ENCODE measurements at places on chromosomes 5 and 9.

DNA sequence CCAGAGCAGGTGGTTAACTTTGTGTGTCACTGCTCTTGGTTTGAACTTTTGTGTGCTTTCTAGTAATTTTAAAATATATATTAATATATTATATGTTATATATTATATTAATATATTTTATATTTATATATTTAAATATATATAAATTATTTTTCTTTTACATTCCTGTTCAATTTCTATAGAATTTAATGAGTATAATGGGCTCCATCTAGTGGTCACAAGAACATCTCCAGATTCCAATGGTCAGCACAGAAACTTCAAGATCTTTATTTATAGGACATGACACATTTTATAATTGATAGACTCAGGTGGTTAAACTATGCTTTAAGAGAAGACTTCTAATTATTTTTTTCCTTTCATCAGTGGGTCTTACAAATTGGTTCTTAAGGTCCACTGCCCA is 39.1 kb downstream of the COL23A1 start:
- DNase-seq, result no peak

DNA sequence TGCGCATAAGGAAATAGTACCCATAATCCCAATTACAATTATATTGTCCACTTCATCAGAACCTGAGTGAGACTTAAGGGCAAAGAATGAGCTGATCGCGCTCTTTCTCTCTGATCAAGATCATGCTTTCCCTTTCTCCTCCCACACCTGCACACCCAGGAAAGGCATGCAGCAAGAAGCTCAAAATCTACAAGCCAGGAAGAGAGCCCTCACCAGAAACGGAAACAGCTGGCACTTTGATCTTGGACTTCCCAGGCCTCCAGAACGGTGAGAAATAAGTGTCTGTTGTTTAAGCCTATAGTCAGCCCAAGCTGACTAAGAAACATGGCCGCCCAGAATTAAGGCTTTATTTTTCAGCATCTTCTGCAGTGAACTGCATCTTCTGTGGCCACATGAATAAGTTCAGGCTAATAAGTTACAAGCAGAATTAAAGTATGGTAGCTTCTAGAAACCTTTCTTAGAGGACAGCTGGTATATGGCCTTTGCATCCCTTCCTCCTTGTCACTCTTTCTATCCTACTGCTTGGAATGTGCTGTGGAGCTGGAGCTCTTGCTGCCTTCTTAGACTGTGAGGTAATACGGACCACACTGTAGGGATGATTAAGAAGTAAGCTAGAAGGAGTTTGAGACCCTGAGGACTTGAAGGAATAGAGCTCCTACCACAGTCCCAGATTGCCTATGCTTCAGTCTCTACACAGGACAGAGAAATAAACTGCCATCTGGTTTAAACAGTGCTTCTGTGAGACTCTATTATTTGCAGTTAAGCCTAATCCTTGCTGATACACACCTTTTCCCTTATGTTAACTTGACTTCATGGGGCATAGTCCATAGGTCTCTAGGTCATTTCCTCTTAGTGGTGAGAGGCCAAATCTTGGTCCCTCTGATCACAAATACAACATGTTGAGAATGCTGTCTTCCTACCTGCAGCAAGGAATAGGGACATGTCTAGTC is 17.2 kb downstream of the OR2S2 start:
- DNase-seq, result no peak

DNA sequence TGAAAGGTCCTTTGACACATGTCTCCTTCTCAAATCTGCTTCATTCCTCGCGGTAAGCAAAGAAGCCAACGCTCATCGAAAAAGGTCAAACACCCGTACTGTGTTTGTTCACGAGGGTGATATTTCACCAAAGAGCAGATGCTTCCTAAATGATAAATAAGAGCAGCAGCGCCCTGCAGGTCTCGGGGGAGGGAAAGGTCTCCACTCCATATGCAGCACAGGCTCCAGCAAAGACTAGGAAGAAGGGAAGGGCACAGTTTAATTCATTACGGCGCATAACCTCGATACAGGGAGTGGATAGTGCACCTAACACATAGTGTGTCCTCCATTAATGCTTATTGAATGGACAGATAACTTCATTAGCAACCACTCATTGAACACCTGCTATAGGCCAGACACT is 593.3 kb downstream of the CDK5RAP2 start:
- DNase-seq, result no peak

DNA sequence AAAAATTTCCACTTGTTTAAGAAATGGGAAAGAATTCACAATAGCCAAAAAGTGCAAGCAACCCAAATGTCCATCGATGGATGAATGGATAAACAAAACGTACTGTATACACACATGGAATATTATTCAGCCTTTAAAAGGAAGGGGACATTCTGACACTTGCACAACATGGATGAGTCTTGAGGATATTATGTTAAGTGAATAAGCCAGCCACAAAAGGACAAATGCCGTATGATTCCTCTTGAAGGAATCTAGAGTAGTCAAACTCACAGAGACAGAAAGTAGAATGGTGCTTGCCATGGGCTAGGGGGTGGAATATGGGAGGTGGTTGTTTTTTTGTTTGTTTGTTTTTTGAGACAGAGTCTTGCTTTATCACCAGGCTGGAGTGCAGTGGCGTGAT is 3.8 kb upstream of the ATP6V0E1 start:
- no peak for DNase-seq

GRCh38 chr5:172180936-172181335 is 7.1 kb downstream of the STK10 start:
- DNase-seq, result no peak

GRCh38 chr9:107489144-107489673 is 360 bp downstream of the KLF4 start:
- DNase-seq, result no peak

- no peak for DNase-seq
Measured at GRCh38 chr9:89829346-89829745, 224.5 kb downstream of the GADD45G start.

DNA sequence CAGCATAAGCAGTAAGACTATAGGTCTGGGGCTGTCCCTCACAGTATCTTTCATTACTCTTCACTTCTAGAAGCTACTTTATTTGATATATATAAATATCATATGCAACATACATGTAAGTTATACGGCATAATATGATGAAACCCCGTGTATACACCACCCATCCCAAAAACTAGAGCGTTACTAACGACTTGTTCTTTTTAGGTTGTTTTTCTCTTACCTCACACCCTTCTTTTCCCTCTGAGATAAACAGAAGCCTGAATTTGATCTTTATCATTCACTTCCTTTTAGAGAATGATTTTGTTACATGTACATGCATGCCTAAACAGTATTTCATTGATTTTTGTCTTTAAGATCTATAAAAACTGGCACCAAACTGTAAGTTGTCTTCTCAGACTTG is 3.7 kb downstream of the TRMO start:
- no peak for DNase-seq

GRCh38 chr9:107029146-107029545 is 166.2 kb downstream of the ZNF462 start:
- DNase-seq, result no peak

GRCh38 chr5:158921441-158922262 is 178.1 kb downstream of the EBF1 start:
- no peak for DNase-seq

DNA sequence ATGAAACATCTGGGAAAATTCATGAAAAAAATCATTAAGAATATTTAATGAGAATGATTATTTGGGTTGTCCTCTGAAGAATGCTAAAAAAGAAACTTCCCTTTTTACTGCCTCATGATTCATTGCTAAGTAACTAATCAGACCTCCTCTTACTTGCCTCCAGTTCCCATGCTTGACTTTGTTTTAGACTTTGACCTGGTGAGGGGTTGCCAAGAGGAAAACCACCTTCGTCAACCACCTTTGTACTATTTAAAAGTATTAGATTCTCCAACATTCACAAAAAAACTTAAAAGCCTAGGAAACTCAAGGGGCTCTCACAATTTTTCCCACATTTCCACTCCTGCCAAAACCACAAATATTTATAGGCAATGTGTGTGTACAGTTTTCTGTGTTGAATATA is 115.2 kb upstream of the ST8SIA4 start:
- DNase-seq, result no peak

DNA sequence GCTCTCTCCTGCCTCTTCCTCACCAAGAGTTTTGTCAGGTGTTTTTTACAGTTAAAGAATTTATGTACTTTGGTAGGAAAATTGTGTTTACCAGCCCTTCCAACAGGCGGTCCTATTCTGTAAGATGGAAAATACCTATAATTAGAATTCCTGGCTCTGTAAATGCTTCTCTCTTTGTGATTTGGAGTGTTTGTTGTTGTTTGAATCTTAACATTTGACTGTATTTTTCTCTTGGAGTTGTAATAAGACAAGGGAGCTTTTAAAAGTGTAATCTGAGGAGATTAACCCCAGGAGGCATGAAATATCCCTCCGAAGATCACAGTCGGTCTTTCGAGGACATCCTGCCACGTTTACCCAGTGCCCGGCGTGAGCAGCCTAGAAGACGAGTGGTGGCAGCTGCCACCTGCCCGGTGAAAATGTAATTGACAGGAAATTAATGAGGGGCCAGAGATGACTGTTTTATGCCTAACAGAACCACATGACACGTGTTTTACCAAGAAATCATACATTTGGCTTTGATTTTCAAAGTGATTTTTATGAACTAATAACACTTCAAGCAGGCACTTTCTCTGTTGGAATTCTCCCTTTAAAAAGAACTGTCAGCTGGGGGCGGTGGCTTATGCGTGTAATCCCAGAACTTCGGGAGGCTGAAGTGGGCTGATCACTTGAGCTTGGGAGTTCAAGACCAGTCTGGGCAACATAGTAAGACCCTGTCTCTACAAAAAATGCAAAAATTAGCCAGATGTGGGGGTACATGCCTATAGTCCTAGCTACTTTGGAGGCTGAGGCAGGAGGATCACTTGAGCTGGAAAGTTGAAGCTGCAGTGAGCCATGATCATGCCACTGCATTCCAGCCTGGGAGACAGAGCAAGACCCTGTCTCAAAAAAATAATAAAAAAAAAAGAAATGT is 20.0 kb downstream of the ANKRD33B start:
- DNase-seq, result peak; percentile 80

DNA sequence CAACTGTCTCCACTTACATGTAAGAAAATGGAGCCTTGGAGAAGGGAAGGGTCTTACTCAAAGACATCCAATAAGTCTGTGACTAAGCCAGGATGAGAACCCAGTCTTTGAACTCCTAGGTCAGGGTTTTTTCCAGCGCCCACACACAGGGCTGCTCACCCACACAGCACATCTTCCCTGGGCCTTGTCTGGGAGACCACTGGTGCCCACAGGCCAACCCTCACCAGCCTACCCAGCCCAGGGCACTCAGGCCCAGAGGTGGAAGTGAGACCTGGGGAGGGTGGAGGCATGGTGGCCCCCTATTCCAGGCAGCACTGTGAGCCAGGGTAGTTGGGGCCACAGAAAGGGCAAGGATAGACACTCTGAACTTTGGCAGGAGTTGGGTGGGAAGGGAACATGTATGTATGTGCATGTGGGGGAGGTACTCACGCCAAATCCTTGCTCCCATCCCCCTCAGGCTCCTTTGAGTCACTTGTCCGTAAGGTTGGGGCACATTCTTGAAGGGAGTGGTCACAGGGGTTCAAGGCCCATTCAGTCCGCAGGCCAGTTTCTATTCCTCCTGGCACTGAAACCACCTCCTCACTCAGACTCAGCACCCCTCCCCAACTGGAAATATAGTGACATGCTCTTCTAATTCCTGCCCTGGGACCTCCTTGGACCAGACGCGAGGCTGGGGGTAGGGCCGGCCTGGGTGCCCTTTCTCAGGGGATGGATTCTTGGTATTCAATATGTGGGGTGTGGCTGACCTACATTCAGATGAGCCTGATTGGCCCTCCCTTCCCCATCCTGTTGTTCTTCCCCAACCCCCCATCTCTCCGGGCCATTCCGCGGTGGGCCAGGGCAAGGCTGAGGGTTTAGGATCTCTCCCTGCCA is 2.9 kb upstream of the SLC4A9 start:
- DNase-seq, result no peak

DNA sequence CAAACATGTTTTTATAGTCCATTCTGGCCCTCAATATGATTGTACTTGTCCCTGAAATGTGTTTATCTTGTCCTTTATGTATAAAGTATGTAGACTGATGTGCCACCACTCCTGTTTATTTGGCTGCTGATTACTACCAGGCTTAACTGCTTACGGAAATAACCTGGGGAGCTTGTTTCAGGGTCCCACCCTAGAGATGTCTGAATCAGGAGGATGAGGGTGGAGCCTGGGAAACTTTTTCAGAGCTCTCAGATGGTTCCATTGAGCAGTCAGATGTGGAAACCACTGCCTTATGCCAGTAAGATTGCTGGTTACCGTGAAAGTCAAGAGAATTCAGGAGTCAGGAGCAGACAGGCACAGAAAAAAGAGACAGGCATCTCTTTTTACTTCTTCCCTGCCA is 19.2 kb downstream of the SLC23A1 start:
- no peak for DNase-seq

DNA sequence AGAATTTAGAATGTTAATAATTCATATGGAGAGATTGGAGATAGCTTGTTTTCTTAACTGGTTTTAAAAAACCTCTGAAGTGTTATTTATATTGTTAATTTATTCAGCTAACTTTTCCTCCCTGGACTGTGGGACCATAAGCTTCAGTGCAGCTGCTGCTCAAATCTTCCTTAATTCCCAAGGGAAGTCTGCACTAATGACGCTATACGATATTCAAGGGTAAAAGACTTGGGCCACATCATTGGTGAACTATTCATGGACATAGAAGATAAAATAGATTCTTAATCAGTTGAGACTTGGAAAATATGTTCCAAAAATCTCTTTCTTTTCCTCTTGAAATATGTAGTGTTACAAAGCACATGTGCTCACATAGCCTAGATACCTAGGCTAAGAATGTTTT is 31.1 kb upstream of the GAS1 start:
- no peak for DNase-seq

DNA sequence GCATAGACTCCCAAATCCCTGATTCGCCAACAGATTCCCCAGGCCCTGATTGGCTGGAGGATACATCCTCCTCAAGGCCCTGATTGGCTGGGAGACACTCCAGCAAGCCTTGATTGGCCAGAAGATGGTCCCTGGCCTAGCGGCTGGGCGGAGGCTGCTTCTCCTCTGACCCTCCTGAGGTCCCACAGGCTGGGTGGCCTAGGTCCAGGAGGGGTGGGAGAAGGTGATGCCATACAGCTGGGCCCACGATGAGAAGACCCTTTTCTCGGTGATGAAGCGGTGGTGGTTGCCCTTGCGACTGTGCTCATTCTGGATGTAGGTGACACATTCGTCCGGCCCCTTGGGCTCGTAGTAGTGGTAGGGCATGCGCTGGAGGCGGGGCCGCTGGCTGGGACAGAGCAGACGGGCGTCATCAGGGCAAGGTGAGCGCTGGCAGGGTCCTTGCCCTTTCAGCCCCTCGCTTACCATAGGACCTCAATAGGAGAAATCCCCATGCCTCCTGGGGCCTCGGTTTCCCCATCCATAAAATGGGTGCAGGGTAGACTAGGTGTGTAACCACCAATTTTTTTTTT is 9.0 kb upstream of the AK1 start:
- DNase-seq, result no peak
